ENCODE measurements at places on chromosomes 2 and 18.
A peak's percentile ranks its signal among the peaks of the same experiment; 100 is the strongest.

GRCh38 chr18:41887100-41887499, 67.9 kb upstream of the PIK3C3 start:
- no peak for DNase-seq

DNA sequence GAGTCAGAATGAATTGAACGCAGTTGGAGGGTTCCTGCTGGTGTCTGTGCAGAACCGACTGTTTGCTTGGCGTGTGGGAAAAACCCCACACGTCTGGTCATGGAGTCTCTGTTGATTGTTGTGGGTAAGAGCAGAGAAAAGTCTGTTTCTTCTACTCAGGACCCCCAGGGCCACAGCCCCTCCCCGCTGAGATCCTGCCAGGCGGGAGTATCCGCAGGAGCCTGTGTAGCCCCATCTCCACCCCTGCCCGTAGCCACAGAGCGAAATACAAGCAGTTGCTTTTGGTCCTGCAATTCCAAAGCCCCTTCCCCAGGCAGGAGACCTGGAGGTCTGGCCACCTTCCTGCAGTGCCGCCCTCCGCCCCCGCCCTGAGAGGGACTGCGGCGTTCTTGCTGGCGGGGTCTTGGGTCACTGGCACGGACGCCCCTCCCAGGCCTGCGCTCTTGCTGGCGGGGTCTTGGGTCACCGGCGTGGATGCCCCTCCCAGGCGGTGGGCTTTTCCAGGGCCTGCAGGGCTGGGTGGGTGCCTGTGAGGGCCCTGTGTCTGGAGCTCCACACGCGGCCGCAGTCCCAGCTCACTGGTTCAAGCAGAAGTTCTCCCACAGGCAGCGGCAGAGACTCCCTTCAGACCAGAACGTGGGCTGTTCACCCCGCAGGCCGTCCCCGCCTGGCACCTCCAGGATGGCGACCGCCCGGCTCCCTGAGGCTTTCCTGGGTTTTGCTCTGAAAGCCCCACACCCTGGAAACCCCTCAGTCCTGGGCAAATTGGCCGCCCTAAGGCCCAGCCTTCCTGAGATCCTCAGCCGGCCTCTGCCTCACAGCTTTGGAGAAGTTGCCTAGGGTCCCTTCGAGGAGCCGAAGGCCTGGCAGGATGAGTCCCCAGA, 76.0 kb upstream of the CTDP1 start:
- DNase-seq = no peak

DNA sequence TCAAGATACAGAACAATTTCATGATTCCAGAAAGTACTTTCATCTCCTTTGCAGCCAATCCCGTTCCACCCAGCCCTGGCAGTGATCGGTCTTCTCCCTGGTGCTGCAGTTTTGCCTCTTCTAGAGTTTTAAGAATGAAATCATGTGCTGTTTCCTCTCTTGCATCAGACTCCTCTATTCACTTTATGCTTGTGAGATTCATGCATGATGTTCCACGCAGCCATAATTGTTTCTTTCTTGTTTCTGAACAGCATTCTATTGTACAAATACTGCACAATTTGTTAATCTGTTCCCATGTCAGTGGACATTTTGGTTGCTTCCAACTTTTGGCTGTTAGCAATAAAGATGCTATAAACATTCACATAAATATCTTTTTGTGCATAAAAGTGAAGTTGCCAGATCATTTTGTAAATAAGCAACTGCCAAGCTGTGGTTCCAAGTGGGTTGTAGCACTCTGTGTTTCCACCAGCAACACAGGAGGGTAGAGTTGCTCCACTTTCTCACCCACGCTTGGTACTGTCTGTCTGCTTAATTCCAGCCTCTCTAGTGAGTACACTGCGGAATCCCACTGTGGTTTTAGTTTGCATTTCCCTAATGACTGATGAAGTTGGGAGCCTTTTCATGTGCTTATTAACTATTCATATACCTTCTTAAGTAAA, 104.5 kb downstream of the TWIST2 start:
- DNase-seq = no peak

GRCh38 chr2:67917332-67918054, 145.3 kb downstream of the C1D start:
- no peak for DNase-seq

DNA sequence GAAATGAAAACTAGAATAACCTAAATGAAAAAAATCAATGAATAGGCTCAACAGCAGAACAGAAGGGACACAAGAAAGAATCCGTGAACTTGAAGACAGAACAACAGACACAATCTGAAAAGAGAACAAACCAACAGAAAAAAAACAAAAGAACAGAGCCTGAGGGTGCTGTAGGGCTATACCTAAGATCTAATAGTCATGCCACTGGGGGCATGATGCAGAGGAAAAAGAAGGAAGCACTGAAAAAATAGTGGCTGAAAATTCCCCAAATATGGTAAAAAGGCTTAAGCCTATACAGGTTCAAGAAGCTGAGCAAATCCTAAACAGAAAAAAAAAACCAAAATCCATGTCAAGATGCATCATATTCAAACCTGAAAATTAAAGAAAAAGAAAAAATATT, 50.3 kb downstream of the KANSL3 start:
- no peak for DNase-seq

DNA sequence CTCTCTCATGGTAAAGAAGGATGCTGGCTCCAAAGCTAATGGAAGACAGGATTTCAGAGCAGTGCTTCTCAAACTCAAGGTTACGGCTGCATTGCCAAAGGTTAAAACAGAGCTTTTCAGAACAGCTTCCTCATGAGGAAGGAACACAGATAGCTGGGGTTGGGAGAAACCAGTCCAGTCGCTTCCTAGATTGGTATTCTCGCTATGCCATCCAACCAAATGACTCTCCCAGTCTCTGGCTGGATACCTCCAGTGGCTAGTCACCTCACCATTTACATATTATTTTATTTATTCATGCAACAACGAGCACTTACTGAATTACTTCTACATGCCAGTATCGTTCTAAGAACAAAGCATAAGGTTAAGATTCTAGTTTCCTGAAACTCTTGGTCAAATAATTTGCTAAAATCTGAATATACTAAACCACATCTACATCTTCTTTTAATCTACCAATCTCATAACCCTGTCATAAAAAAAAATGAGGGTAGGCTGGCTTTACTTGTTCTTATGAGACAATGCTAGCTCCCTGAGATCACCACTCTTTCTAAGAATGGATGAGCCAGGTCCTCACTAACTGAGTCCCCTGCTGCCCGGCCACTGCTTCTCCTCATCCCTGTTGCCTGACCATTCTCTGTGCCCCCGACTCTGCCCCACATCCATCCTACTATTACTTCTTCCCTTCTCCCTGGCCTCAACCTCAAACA, 20.4 kb downstream of the KDSR start:
- DNase-seq = no peak

GRCh38 chr2:40210968-40211353, 240.9 kb downstream of the SLC8A1 start:
- no peak for DNase-seq

- no peak for DNase-seq
These were observed 32.2 kb downstream of the THADA start for GRCh38 chr2:43563679-43564078.

GRCh38 chr2:59390581-59390980, 1149.5 kb upstream of the FANCL start:
- no peak for DNase-seq

DNA sequence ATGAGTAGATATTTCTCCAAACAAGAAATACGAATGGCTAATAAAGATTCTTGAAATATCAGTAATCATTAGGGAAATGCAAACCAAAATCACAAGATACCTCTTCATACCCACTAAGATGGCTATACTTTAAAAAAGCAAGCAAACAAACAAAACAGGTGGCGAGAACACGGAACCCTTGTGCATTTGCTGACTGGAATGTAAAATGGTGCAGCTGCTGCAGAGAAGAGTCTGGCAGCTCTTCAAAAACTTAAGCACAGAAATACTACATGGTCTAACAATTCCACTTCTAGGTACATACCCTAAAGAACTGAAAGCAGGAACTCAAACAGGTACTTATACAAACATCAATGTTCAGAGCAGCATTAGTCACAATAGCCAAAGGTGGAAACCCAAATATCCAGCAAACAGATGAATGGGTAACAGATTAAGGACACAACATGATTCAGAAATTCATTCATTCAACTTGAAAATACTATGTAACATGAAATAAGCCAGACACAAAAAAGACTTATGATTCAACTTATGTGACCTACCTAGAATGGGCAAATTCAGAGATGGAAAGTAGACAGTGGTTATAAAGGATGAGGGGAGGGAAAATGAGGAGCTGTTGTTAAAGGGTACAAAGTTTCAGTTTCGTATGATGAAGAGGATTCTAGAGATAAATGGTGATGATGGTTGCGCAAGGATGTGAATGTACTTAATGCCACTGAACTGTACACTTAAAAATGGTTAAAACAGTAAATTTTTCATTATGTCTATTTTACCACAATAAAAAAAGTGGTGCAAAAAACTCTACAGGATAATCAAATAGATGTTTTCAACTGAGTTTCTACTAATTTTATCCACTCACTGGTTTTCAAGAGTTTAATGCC, 26.9 kb upstream of the GPR75 start:
- no peak for DNase-seq

GRCh38 chr2:180325416-180326120, 318.5 kb upstream of the CWC22 start:
- peak; percentile 46 for DNase-seq

DNA sequence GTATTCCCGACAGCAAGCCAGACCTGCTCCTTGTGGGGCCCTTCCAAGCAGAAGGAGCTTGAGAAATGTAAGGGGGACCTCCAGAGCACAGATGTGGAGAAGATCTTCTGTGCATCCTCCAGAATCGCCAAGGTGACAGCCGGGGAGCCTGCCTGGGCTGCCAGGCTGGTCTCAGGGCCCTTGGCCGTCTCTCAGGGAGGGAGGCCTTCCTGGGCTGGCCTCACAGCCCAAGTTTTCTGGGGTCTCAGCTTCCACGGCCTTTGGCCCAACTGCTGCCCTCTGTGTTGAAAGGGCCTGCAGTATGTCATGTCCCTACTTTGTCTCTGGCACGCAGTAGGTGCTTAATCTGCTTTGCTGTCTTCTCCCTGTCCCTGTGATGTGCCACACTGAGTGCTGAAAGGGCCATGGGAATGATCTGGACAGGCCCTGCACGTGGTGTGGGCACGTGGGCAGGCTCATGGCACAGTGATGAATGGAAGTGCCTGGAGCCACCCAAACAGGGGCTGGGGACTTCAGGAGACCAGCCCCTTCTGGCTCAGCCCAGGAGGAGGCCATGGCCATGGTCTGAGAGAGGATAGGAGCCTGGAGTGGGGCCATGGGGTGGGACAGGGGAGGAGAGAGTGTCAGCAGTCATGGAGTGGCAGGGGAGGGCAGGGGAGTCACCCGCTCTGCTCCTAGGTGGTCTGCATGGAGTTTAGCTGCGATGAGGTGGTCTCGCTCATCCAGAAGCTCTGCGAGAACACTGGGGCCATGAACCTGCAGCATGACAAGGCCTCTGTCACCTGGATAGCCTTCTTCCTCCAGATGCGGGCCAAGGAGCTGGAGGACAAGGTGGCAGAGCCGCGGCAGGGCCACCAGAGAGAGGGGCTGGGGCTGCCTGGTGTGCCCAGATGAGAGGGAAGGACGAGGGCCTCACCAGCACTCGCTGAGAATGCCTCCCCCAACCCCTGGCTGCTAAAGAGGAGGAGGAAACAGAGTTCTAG, 35.4 kb downstream of the HJURP start:
- no peak for DNase-seq

DNA sequence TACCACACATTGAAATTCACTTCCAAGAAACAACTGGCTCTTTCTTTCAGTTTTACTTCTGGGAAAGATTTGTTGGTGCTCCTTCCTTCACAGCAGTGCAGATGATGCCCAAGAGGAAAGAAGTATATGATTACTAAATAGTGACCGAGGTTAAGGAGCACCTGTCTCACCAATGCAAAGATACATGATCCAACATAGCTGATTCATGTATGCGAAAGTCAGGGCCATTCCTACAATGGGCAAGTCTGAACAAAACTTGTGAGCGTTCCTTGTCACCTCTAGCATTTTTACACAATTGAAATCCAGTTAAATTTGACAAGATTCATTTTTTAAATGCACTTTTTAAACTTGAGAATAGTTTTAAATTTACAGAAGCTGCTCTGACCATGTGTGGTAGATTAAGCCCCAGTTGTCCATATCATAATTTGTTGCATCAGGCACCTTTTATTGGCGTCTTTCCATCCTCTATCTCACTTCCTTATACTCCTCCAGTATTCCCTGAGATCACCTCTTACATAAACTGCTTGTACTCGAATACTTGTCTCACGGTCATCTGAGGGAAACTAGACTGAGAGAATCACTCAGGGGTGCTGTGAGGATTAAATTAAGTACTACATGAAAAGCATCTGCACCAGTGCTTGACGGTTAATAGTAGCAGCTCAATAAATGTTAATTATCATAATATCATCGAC, 438.8 kb upstream of the CDH20 start:
- no peak for DNase-seq

DNA sequence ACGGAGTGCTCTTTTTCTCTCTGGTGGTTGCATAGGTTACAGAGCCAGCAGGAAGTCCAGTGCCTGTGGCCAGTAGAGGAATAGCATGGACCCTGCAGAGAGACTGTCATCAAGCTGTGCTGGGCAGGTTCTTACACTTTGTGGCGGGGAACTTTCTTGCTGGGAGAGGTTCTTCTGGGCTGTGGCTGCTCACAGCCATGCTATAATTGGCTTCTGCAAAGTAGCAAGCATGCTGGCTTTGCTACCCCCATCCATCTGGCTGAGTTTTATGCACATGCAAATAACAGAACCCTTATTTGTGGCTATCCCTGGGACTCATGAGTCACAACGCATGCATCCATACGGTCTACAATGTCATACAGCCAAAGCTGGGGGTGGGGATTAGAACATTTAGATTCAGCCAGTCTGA, 68.9 kb downstream of the PLCL1 start:
- no peak for DNase-seq

- no peak for DNase-seq
These were observed 268.6 kb upstream of the NCKAP5 start for GRCh38 chr2:133836691-133837345.

GRCh38 chr2:104504331-104505073, 349.4 kb upstream of the POU3F3 start:
- DNase-seq = no peak

GRCh38 chr2:219661955-219662395, 34.5 kb downstream of the SLC4A3 start:
- DNase-seq = no peak

DNA sequence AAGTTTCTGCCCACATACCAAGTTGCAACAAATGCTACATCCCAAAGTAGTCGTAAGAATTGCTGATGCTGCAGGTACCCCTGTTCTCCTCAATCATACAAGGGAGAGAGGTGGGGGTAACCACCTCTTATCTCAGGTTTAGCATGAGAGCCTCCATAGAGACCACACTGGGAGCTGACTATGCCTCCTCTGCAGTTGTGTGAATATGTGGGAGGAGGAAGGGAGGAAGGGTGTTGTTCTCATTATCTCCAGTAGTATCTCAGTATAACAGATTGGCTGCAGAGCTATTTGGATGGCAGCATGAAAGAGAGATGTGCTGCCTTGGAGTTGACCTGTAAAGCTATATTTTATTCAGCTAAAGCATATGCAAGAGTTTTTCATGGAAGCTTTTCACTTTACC, 690.7 kb downstream of the KCNJ3 start:
- no peak for DNase-seq

Data from right lung (tissue), 10 donors.